T-helper 22 cell (primary cell): ENCODE measurements at places on chromosomes 5 and 9.

GRCh38 chr5:35694481-35694880 is 76.8 kb downstream of the SPEF2 start:
- no peak for DNase-seq

GRCh38 chr9:35349287-35349990 is 140.5 kb upstream of the RUSC2 start:
- DNase-seq = no peak

DNA sequence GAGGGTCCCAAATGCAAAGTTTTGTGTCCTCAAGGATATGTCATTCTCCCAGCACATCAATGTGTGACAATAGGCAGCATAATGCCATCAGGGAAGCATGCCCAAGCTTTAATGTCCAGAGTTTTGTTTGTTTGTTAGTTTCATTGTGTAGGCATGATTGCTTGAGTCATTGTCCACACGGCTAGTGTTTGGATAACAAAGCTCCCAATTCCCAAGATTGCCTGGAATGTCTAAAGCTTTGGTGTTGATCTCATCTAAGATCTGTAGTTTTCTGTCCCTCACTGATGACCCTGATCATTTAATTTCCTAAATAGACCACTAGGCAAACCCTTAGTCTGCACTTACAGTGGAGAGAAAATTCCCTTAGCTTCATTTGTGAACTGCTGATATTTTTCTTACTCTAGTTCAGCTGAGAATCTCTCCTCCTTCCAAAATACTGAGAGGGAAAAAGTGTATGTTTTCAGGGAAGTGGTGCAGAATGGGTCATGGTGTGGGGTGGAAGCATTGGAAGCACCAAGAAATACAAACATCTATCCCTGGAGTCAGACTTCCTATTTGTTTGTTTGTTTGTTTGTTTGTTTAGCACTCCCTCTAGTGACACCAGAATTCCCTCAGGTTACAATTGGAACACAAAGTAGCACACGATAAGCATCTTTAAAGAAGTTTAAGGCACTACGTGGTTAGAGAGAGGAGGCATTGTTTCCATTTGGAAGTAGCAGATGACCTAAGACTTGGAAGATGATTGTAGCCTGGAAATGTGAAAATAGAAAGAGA is 127.1 kb downstream of the PRDM6 start:
- no peak for DNase-seq

DNA sequence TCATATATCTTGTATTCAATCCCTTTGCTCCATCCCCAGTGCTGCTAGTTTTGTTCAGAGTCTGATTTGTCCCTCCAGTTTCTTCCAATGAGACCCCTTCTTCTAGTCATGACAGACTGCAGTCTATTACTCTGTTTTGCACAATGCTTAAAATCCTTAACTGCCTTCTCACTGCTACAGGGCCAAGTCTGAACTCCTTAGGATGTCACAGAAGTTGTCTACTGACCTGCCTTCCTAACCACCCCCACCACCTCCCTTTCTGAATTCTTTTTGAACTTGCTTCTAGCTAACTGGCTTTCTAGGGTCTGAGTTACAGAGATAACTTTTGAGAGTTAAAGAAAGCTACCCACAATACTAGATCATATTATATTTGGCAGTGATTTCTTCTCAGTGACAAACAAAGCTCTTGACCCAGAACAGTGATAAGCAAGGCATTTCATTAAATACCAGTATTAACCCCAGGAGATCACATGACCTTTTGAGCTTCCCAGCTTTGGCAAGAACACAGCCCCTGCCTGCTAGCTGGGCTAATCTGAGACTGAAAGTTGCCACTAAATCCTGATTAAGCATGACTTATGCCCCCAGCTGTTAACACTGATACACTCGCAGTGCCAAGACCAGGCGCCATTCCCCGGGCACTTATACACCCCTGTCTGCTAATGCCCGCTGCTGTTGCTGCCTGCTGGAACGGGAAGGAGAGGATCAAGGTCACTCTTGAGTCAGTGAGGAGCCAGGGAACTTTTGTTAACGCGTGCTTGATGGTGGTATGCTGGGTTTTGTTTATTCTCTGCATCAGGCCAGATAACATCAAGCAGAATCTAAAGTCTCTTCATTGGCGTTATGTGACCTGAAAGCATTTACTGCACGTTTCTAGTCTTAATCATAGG is 36.4 kb upstream of the ADAMTSL1 start:
- no peak for DNase-seq

GRCh38 chr5:142767178-142767577 is 3.0 kb upstream of the ARHGAP26 start:
- DNase-seq = no peak

DNA sequence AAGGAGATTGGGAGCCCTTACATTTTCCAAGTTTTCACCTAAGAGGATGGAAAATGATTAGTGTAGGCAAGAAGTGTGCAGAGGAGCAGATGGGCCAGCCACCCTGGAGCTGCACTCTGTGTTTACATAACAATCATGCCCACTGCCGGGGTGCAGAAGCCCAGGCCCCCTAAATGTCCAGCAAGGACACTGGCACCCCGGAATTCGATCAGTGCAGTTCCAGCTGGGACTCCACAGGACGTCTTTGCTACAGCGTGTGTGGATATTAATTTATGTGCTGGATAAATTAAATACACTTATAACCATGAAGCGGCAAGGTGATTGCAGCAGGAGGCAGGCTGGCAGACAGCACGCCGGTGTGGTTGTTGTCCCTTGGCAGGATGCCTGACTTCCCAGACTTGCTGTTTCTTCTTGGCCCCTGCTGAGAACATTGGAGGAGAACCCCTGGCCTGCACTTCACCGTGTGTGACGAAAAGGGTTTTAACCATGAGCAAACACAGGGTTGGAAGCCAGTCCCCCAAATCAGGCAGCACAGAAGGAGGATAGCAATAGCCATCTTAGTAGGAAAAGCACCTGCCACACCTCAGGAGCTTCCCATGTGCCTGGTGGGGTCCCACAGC is 73.7 kb downstream of the GADD45G start:
- DNase-seq = no peak

DNA sequence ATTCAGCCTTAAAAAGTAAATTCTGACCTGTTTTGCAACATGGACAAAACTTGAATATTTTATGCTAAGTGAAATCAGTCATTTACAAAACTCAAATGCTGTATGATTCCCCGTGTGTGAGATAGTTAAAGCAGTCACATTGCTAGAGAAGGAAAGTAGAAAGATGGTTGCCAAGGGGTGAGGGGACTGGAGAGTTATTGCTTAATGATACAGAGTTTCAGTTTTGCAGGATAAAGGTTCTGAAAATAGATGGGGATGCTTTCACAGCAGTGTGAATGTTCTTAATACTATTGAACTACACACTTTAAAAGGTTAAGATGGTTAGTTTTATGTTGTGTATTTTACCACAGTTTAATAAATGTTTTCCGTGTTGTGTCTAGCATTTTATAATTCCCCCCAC is 51.2 kb downstream of the SGCD start:
- DNase-seq = no peak

GRCh38 chr5:148540647-148541046 is 113.7 kb downstream of the HTR4 start:
- DNase-seq = no peak

DNA sequence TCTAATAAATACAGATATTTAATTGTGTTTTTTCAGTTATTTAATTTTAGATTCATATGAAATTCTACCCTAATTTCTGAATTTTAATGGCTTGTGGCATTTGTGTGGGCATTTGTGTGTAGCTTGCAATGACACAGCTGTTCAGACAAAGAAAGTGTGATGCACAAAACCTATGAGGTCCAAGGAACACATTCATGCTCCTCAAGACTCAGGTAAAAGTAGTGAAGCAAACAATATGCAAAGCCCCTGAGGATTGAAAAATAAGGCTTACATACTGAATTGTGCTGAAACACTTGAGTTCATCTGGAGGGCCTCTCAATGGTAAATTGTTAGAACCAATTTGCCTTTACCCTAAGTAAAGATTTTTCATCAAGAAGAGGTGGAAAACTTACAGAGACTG is 28.1 kb downstream of the IL7R start:
- no peak for DNase-seq

GRCh38 chr9:130527651-130528310 is 51.6 kb upstream of the FUBP3 start:
- no peak for DNase-seq

DNA sequence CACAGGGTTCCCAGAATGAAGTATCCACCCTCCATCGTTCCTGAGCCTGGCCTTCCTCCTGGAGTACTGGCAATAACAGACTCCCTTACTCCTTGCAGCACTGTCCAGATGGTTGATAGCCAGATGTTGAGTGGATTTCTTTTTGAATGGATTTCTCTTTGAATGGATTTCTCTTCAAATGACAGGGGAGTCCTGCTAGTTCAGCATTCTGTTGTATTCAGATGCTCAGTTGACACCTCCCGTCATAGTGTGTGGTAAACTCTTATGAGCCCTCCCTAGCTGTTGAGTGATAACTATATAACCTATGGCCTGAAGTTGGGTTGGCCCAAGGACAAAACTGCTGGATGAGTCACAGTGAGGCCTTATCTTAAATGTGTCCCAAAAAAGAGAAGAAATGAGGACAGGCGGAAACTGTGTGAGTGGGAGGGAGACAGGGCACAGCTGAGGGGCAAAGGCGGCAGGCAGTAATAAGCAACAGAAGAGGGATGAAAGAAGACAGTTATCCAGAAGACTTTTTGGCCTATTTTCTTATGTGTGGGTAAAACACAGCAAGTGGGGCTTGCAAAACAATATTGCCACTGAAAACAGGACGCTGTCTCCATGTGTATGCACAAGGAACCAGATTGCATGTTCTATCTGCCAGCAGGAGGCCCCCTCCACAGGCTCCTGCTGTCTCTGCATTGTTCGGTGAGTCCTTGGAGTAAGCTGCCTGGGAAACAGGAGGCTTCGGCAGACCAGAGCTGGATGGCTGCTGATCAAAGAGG is 209.5 kb upstream of the S1PR3 start:
- no peak for DNase-seq

DNA sequence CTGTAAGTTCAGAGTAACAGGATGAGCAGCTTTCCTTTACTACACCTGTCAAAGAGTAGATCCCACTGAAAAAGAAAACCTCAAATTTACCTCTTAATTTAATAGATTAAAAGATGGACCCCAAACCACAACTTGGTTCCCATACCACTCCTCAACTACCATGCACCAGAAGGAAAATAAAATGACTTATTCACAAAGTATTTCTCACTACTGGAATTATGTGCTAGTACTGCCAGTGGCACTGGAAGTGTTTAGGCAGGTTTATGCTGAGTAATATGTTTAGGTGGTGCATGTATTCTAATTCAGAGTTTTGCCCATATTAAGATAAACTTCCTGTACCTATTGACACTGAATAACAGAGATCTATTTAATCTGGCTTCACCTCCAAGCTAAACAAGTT is 6.6 kb downstream of the PLK2 start:
- DNase-seq = no peak

- no peak for DNase-seq
Measured at GRCh38 chr5:146463446-146463845, 16.3 kb downstream of the TCERG1 start.

DNA sequence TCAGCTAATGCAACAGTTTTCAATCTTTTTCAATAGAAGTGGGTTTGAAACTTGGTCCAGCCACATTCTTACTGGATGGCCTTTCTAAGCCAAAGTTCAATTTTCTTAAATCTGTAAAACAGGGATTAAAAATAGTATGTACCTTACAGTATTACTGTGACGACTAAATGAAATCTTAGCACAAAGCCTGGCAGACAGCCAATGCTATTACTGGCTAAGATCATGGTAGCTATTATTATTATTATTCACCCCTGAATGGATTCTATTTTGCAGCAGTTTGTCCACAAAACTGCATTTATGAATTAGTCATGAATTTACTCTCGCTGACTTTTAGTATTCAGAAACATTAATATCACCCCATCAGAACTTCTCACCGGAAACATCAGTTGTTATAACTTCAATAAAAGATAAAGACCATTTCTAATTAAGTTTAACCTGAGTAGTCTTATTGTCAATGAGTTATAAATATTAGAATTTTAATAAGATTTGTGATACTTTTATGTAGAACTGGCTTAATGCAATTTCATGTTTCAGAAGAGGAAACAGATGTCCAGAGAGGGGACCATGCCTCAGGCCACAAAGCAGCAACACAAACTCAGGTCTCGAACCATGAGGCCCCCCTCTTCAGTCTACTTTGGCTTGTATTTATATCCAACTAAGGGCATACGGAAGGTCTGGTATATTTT is 468.2 kb downstream of the ARHGEF28 start:
- DNase-seq = no peak

GRCh38 chr9:125548141-125548540 is 158.9 kb downstream of the MAPKAP1 start:
- DNase-seq = no peak

- DNase-seq = no peak
Measured at GRCh38 chr5:121675924-121676323, 175.8 kb upstream of the FTMT start.

- no peak for DNase-seq
Measured at GRCh38 chr9:33878691-33879366, 61.9 kb downstream of the UBE2R2 start.
